Immature natural killer cell (primary cell): ENCODE measurements at places on chromosomes 1 and 21.

DNA sequence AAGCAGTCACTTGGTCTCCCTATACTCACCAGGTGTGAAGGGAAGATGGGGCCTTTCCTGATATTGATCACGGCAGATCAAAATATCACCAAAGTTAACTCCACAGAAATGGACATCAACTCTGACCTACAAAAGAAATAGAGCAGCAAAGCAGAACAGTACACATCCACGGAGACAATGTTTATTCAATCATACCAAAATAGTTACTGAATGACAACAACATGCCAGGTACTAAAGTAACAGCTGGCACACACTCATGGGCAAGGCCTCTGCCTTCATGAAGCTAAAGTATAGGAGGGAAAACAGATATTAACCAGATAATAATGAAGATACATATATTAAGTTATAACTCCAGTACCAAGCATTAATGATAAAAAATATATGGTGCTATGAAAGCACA, 59.2 kb upstream of the RASAL2 start:
- DNase-seq, result no peak

DNA sequence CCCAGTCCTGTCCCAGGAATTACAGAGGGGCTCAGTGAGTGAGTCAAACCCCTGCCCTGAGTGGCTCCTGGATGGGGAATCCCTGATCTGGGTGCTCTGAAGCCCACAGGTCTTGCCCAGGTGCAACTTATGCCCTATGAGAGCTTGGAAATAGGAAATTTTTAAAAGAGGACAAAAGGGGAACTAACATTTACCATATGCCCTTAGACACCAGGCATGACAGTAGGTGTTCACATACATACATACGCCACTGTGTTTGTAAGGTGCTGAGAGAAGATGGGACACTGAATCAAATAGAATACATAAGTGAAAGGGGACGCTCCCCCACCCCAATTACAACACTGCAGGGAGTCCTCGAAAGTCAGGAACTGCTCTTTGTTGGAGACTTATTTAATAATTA, 1.4 kb downstream of the CFAP45 start:
- DNase-seq, result no peak

DNA sequence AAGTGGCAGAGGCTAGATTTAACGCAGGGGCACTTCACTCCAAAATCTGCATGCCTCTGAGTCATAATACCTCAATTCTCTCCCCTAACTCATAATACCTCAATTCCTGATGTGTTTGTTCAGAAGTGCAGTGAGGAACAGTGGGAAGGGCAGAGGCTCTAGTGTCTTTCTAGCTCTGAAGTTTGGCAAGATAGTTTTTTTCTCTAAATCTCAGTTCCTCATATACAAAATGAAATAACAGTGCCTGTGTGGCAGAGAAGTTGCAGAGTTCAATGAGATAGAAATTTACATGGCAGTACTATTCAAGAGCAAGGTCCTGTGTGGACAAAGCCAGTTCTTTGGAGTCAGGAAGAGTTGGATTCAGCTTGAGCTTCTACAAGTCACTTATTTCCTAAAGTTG, 9.8 kb downstream of the JUN start:
- no peak for DNase-seq

DNA sequence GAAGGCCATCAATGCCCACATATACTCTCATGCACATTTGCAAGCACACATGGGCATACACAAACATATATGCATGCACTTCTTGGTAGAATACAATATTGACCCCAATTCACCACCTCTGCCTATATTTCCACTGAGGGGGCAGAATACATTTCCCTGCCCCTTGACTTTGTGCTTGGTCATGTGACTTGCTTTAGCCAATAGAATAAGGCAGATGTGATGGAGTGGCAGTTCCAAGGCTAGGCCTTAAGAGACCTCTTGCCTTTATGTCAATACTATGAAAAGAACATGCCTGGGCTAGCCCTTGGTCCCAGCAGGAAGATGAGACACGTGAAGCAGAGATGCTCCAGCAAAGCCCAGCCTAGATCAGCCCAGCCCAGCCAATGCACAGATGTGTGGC, 66.0 kb upstream of the GRIK3 start:
- DNase-seq, result no peak

DNA sequence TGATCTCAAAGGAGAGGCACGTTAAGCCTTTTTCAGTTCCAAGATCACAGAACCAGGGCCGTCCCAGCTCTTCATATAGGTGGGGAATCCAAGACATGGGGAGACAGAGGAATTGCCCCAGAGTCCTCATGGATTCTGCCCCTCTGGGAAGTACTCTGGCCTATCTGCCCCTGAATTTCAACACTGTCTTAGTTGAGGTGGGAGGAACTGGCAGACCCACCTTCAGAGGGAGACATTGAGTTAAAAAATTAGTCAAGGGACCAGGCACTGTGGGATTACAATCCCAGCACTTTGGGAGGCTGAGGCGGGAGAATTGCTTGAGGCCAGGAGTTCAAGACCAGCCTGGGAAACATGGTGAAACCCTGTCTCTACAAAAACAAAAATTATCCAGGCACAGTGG, 2.1 kb upstream of the KNCN start:
- DNase-seq, result no peak

- DNase-seq, result no peak
Measured at GRCh38 chr1:234882898-234883297, 245.7 kb downstream of the TOMM20 start.

DNA sequence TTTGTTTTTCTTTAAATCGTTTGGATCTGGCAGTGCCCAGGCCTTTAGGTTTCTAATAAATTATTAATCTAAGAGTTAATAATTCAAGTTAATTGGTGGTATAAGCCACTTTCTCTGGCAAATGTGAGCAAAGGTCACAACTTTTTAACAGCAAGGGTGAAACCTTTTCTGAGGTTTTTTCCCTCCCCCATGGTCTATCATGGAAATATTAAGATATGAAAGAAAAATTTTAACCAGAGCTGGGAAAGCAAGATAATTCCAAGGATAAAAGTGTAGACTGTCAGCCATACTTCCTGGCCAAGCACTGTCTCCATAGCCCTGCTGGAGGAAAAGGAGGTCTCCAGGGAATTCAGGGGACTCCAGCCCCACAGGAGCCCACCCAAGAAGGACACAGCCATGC, 341.2 kb downstream of the SETD4 start:
- DNase-seq, result no peak

DNA sequence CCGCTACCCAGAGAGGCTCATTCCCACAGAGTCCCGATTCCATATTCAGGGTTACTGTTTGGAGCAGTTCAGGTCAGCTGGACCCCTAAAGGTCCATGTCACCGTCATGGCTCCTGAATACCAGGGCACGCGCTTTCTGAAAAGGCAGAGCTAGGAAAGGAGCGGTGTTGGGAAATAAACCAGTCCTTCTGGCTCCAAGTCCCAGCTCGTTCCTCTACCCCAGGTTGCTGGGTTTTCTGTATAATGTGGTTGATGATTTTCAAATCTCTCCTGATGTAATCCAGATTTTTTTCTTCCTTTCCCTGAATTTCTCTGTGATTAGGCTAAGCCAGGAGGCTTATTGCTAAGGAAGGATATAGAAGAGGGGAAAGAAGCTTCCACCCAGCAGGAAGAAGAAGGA, 14.0 kb upstream of the PKP1 start:
- DNase-seq, result no peak

GRCh38 chr1:15918962-15919715, 56.8 kb downstream of the ZBTB17 start:
- peak; percentile 28 for DNase-seq

- DNase-seq, result no peak
Measured at GRCh38 chr1:242842094-242842493, 317.6 kb upstream of the PLD5 start.

- DNase-seq, result peak; percentile 83
Measured at GRCh38 chr1:225896937-225897549, 8.1 kb upstream of the LEFTY1 start.

GRCh38 chr1:217211486-217211885, 419.4 kb downstream of the GPATCH2 start:
- no peak for DNase-seq

DNA sequence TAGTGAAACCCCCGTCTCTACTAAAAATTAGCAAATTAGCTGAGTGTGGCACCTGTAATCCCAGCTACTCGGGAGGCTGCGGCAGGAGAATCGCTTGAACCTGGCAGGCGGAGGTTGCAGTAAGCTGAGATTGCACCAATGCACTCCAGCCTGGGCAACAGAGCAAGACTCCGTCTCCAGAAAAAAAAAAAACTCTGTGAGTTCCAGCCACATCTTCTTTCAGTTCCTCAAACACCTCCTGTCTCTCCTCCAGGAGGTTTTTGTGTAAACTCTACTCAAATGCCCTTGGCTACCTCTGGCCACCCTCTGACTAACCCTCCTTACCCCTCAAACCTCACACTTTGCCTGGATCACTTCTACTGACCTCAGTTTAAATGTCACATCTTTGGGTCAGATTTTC, 38.1 kb downstream of the RCSD1 start:
- no peak for DNase-seq

DNA sequence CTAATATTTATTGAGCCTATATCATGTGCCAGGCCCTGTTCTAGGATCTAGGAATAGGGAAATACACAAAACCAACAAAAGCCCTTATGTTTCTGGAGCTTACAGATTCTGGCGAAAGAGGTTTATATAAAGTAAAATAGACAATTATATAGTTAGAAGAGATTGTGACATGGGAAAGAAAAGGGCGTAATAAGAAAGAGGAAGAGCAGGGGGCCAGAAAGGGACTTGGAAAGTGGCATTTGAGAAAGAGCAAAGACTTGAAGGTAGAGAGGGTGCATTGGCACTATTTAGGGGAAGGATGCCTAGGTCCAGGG, 322.5 kb upstream of the FAM78B start:
- no peak for DNase-seq

- no peak for DNase-seq
Measured at GRCh38 chr1:90371448-90371813, 345.7 kb downstream of the BARHL2 start.

- DNase-seq, result no peak
Measured at GRCh38 chr1:17912491-17912890, 157.4 kb downstream of the ACTL8 start.
